Cerebellum (tissue), 4 donors: ENCODE measurements at places on chromosomes 12 and 14.

DNA sequence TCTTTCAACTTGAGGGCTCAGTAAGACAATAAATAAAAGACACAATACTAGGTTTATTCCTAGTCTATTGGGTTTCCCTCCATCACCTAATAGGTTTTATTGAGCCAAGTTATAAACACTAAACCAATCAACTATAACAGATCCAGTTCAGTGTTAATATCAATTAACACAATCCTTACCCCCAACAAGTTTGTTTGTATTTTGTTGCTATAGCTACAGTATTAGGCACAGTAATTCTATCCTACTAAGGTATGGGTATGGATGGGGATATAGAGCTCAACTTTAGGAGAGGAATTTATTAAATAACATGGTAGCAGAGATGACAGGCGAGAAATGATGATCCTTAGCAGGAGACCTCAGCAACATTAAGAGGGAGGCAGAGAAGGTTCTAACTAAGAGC, 13.3 kb downstream of the PPP4R3A start:
- no peak for DNase-seq

DNA sequence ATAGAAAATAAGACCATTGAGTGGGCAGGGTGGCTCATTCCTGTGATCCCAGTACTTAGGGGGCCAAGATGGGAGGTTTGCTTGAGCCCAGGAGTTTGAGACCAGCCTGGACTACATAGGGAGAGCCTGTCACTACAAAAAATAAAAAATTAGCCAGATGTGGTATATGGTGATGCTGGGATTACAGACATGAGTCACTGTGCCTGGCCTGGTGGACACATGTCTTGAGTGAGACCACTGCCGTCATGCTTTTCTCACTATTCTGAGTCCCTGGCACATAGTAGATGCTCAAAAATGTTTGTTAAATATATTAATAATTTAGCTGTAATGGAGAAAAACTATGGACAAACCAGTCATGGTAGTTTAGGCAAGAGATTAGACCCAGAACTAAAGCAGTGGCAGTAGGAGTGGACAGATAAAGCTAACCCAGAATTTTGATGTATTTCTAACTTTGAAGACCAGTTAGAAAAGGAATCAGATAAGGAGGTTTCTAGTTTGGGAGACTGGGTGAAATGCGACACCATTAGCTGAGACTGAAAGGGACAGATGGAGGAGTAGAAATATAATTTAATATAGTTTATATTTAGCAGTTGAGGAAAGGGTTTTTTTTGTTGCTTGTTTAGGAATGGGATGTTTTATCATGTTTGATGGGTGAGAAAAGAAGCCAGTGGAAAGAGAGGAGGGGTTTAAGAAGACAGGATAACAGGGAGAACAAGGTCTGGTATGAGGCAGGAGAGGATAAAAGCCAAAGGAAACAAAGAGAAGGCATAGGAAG, 7.4 kb upstream of the PTGES3 start:
- DNase-seq = no peak

DNA sequence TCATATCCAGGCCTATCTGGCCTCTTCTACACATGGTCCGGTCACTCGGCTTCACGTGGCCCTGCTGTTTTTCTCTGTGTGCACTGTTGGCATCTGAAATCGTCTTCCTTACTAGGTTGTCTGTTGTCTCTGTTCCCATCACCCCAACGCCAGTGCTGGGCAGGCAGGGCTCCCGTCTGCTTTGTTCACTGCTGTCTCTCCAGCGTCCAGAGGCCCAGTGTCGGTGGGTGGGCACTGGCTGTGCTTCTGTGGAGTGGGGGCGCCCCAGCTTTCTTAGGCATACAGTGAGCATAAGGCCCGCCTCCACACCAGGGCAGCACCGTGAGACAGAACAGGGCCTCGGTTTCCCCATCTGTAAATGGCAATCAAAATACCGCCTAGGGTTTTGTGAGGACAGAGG, 153.1 kb downstream of the BCL11B start:
- no peak for DNase-seq

DNA sequence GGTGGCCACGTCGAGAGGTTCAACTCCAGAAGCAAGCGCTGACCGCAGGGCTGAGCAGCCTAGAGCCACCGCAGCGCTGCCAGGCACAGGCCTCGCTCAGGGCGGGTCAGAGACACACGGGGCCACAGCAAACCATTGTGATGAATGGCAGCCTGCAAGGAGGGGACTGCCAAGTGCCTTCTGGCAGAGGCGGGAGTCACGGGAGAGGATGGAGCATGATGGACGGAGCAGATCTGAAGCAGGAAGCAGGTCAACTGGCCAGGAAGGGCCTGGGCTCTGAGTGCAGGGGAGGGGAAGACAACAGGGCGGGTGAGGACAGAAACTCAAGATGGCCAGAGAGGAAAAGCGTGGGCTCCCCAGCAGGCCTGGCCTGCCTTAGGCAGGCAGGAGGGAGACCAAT, 49.8 kb downstream of the CDC42BPB start:
- DNase-seq = peak; percentile 30

GRCh38 chr14:59836116-59836515, 34.5 kb downstream of the RTN1 start:
- no peak for DNase-seq

DNA sequence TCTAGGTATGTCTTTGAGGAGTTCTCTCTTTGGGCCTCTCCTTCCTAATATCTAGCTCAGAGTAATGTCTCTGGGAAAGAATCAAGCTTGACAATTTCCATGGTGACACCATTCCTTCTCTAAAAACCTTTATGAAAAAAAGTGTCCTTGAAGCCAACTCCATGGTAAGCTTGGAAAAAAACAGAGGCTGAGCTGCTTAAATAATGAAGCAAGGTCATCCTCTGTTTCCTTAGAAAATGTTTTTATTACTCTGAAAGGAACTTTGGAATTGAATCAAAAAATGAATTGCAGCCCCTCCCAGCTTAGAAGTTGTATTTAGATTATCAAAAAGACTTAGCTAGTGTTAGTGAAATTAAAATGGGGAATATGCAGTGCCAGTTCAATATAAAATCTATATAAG, 166.1 kb upstream of the KITLG start:
- DNase-seq = no peak

GRCh38 chr14:53696217-53696965, 260.2 kb downstream of the BMP4 start:
- no peak for DNase-seq

DNA sequence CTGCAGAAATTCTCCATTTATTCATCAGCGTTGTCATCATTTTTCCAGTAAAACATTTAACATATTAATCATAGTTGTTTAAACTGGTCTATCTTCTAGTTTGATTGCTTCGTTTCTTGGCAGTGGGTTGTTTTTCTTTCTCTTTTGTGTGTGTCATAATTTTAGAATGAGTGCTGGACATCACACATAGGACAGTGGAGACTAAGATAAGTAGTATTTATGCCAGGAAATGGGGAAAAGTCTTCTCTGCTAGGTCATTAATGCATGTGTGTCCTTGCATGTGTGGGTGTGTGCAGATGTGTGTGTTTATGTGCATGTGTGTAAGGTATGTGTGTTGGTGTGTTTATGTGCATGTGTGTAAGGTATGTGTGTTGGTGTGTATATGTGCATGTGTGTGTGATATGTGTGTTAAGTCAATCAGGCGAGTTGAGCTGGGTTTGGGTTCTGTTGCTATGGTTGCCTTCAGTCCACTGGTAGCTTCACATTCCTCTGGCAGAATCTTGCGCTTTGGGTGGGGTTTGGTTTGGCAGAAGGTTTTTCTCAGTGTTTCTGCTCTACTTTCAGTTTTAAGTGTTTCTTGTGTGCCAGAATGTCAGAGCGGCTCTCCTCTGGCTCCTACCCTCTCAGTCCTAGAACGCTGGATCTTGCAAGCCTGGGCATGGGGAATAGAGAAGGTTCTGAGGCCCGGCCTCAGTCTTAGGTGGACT, 7.8 kb upstream of the ADGRD1 start:
- no peak for DNase-seq

DNA sequence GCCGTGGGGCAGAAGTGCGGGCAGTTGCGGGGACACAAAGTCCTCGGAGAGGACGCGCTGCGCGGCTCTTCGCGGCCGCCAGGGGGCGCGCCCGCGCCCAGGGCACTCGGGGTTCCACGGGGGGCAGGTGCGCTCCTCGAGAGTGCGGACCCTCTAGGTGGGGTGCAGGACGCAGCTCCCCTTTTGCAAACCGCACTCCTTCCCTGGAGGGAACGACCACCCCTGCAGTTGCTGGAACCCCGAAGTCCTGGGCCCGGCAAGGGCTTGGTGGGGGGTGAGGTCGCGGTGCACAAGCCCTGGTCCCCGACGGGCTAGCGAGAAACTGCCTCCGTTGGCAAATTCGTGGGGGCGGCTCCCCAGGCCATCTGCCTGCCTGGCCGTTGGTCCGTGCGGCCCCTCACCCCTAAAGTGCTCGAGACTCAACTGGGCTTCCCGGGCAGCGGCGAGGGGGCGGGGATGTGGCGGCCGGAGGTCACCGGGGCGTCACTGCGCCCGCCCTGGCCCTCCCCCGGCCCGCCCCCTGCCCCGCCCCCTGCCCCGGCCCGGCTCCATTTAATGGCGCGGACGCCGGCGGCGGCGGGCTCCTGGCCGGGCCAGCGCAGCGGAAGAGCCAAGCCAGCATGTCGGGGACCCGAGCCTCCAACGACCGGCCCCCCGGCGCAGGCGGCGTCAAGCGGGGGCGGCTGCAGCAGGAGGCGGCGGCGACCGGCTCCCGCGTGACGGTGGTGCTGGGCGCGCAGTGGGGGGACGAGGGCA, at the start of gene ADSS1:
Gene ADSS1, plus strand, starts transcription at position 579 of the 756 bp plus-strand sequence. Its CDS starts 42 bp downstream, at position 621.
- DNase-seq = peak; percentile 45

DNA sequence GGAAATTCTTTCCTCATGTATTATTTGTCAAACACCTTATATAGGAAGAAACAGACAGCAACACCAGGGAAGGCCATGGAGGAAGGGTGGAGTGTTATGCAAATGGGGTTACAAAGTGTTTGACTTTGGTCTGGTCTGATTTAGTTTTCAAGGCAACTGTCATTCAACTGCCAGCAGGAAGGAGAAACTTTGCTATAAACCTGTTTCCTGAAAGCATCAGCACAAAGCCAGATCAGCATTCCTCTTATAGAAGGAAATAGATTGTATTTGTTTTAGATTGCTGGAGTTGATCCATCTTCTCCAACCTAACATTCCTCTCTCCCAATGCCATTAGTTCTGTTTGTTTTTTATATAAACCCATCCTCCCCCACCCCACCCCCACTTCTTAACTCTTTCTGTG, 65.7 kb downstream of the STAB2 start:
- no peak for DNase-seq

DNA sequence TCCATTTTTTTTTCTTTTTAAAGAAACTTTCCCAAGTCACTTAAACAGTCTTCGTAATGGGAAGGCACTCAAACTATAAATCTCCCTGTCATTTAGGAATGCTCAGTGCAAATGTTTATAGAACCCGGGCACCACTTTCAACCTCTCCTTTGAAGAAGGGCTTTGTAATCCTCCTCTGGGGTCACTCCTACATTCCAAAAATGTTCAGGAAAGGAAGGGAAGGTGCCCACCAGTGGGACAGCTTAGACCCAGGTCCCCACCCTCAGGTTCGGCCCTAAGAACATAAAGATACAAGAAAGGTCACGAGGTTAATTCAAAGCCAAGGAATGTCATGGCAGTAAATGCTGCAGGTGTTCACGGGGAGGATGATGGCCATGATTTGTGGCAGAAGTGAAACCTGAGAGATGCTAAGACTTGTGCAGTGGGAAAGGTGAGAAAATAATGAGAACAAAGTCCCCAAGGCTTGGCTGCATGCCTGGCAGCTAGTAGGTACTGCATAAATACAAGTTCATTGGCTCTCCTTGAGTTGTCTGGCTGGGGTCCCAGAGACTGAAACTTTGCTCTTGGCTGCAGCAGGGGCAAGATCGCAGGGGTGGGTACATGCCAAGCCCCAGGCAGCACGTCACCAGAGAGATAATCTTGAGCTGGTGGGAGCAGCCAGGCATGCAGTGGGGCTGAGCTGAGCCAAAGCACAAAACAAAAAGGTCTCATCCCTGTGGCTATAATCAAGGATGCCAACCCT, 21.1 kb downstream of the KRT18 start:
- no peak for DNase-seq
